ENCODE measurements at places on chromosomes 1 and 21. TPM values are rescaled to one million over a fixed set of nuclear protein-coding genes. Genes with fewer than 3 reads are reported as not detected.

DNA sequence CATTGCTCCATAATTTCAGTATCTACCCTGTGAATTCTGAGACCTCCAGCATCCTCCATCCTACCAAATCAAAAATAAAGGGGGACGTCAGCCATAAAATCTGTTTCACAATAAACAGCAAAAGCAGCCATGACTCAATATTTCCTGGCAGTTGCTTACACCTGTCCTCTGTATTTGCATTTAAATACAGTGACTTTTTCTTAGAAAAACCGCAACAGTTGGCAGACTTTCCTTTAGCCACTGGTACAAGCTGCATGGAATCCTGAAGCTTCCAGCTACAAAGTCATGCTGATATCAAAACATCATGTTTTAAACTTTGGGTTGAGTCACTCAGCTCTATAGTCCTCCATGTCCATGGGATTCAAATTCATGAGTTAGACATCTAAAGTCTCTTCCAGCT is 278.0 kb upstream of the KAZN start:
- DNase-seq, result no peak

- no peak for DNase-seq
Observed at GRCh38 chr1:89130716-89131115, 4.8 kb upstream of the GBP2 start.

- DNase-seq, result no peak
Observed at GRCh38 chr21:45513003-45513717, 29.1 kb downstream of the SLC19A1 start.

ADORA3 gene
- not detected for total RNA-seq

- DNase-seq, result no peak
Observed at GRCh38 chr1:106619080-106619826, 437.2 kb upstream of the PRMT6 start.

DNA sequence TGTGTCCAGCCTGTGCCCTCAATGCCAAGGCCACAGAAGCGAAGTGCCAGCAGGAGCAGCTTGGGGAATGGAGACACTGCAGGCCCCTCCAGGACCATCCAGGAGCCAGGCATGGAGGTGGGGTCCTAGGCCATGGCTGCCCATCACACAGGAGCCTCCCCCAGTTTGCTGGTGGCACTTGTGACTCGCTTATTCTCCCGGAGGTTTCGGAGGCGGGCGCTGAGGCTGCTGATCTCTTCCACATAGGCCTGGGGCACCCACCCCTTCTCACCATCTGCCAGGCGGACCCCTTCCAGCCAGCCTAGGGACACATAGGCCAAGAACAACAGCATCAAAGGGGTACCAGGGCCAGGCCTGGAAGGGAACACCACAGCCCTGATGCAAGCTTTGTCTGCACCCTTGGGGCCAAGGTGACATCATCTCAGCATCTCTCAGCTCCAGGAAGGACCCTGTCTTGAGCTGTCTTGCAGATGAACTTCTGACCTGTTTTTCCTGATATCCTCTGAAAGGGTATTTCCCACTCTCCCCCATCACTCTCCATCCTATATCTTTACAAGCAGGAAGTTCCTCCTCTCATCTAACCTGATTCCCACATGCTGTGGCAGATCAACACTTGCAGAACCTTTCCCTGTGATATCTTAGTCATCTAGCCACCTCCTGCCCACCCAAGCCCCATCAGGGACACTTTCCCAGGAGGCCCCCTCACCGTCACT is 13.9 kb downstream of the ARHGEF19 start:
- no peak for DNase-seq

GTF2B gene
- 27.0 TPM for total RNA-seq

GRCh38 chr1:222904451-222904850 is 89.6 kb downstream of the DISP1 start:
- DNase-seq, result no peak

DNA sequence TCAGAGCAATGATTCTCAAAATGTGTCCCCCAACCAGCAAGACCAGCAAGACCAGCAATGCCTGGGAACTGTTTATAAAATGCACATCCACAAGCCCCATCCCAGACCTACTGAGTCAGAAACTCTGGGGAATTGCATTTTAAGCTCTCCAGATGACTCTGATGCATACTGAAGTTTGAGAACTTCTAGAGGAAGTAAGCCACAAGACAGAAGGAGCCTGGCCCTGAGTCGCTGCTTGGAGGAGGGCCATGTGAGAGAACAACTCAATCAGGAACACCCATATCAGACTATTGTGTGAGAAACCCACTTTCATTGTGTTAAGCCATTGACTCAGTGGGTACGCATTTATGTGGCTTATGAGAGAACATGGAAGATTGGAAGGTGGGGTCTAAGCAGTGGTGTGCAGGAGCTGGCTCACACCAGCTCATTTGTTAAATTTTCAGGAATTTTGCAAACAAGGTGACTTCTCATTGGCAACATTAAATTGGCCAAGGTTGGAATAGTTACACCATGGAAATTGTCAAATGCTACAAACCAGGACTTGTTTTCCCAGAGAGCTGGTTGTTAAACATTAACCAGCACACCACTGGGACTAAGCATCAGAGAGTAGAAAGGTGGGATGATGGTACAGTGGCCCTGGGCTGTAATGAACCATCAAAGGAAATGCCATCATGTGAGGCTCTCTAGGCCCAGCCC is 38.9 kb downstream of the ATP1A1 start:
- DNase-seq, result no peak

GRCh38 chr1:82979593-82980236 is 1019.2 kb downstream of the TTLL7 start:
- no peak for DNase-seq

SPRR4 gene
- total RNA-seq, result not detected

- no peak for DNase-seq
Observed at GRCh38 chr1:156583821-156584622, 4.5 kb downstream of the TTC24 start.

- no peak for DNase-seq
Observed at GRCh38 chr1:104084380-104084779, 334.7 kb downstream of the AMY1C start.

- DNase-seq, result no peak
Observed at GRCh38 chr1:162235241-162235800, 141.3 kb downstream of the SPATA46 start.

DNA sequence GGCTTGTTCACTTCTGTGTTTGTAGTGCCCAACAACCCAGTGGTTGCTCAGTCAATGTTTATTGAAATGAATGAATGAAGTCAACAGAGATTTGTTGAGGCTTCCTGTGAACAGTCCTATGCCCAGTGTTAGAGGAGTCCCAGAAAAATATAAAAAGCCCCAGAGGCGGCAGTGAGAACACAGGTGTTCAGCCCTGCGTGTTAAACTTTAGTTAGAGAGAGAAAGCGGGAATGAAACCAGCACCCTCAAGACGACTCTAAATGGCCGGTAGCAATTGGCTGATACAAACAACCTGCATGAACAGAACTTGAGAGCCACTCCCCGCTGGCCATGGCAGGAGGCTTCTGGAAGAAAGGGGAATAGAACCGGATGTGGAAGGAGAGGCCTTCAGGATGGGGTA is 22.6 kb downstream of the TMEM51 start:
- no peak for DNase-seq

DNA sequence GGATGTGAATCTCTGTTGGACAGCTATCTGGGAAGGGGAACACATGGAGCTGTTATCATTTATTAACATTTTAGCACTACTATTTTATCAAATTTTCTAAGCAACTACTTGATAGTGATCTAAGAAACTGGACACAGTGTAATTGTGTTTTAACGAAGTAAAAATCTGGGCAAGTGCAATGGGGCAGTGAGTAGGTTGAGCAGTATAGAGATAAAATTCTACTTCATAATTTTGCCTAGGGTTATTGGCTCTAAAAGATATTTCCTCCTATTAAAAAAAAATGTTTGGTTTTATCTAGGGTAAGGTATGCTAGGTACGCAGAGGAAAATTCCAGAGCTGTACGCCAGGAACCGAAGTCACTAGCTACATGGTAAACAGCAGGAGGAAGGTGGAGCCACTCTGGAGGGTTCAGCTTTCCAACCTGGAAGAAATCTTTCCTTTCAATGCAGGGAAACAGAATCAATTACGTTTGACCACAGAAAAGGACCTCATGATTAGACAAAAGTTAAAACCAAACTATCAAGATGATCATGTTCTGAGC is 43.3 kb downstream of the BCAR3 start:
- no peak for DNase-seq

ZFP69B gene
- total RNA-seq, result 11.6 TPM

GRCh38 chr1:74502858-74503257 is 9.6 kb downstream of the LRRC53 start:
- DNase-seq, result no peak

GRCh38 chr1:181433931-181434330 is 49.4 kb upstream of the CACNA1E start:
- no peak for DNase-seq

TNFSF18 gene
- total RNA-seq, result not detected

DNA sequence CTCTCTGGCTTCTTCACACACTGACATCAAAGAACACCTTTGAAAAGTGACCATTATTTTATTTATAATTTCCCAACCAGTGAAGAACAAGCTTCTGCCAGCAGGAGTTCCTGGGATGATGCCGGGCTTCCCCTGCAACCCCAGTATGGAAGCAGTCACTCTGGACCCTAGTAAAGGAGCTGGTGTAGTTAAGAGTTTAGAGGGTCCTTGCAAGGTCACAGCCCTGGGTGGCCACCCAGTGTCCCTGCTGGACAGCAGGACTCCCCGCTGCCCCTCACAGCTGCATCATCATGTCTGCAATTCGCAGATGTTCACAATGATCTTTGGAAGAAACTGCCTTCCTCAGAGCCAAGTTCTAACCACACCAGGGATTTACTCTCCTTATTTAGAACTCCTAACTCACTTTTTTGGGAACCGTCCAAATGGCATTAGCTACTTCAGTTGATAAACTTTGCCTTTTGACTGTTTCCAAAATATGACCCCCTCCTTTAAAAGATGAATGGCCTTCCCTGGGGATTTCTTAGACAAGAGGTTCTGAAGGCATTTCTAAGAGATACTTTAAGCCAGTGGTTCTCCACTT is 90.6 kb downstream of the HIVEP3 start:
- DNase-seq, result no peak

DNA sequence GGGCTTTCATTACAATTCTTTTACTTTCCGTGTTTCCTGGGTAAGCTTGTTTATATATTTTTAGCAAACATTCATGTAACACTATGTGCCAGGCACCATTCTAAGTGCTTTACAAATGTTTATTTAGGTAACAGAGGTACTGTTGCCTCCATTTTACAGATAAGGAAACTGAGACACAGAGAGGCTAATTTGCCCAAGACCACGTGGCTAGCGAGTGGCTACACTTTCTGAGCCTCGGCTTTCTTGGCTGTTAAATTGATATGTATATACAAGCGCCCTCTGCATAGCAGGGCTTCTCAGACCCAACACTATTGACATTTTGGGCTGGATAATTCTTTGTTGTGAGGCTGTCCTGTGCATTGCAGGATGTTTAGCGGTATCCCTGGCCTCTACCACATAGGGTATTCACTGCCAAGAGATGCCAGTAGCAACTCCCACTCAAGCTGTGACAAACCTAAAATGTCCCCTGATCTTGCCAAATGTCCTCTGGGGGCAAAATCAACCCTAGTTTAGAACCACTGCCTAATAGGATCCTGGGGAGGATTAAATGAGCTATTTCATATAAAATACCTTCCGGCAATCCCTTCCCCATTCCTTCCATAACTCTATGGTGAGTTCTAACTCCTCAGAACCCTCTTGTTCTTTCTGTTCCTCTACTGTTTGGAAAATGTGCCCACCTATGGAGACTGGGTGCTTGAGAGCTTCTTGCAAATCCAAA is 17.2 kb upstream of the ID3 start:
- no peak for DNase-seq

DNA sequence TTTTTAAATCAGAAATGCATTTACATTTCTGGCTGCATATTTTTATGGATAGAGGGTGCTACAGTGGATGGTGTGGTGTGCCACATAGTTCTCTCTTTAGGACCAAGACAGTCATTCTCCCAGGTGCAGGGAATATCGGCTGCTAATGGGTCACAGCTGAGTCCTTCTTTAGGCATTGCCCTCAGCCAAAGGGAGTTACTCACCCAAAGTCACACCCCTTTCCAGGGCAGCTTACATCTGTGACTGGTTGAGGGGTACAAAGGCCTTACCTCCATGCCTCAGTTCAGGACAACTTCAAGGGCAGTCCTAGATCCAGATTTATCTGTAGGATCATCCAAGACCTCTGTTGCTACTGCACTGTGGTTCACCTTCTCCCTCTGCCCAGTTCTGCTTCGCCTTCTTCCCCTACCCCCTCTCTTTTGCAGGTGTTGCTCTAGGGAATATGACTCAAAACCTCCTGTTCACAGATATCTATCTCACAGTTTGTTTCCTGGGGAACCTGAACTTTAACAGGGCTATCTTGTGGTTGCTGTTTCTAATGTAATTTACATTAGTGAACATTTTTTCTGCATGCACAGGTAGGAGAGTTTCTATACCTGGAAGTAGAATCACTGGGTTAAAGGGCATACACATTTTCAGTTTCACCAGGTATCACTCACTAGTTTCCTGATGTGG is 413.9 kb downstream of the RPS6KC1 start:
- DNase-seq, result no peak

- DNase-seq, result no peak
Observed at GRCh38 chr1:50950396-50950795, 9.7 kb downstream of the FAF1 start.

RASSF5 gene
- 1.6 TPM for total RNA-seq

CATSPERE gene
- 0.31 TPM for total RNA-seq

- no peak for DNase-seq
Observed at GRCh38 chr1:21514245-21514644, 5.0 kb downstream of the ALPL start.

DNA sequence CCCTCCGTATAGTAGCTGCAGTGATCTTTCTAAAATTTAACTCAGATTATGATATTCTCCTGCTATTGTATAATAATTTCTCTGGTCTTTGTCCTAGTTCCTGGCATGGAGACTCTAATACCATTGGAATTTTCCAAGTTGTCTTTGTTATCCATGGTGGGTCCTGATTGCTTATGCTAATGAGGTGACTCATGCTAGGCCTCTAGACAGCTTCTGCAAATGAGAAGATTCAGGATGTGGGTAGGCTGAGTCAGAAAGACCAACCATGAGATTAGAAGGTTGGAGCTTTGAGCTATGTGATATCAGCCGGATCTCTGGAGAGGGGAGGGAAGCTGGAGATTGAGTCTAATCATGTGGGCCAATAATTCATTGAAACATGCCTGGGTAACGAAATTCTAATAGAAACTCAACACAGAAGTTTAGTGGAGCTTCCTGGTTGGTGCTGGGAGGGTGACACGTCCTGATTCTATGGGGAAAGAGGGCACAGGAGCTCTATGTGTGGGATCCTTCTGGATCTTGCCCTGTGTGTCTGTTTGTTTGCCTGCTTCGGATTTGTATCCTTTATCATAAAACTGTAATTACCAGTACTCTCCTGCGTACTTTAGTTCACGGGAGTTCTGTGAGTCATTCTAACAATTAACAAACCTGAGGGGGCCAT is 73.2 kb upstream of the CNIH3 start:
- DNase-seq, result no peak

GRCh38 chr21:42590431-42591131 is 62.8 kb upstream of the PDE9A start:
- no peak for DNase-seq

PLPPR4 gene
- not detected for total RNA-seq

DNA sequence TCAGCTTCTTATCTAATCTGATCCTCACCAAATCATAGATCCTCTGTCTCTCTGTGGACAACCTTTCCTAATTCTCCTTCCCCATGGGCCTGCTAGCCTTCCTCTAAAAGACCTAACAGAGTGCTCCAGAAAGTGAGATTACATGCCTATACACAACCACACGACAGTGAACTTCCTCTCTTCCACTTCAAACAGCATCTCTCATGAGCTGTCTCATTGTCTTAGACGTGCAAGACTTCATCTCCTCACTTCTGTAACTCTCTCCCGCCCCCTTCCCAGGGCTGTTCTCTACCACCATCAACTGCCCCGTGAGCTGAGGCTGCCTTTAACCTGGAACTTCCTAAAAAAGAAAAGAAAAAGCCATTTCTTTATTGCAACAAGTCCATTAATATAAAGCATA is 14.1 kb upstream of the A3GALT2 start:
- DNase-seq, result no peak
